ENCODE measurements at places on chromosomes 16 and 17.

DNA sequence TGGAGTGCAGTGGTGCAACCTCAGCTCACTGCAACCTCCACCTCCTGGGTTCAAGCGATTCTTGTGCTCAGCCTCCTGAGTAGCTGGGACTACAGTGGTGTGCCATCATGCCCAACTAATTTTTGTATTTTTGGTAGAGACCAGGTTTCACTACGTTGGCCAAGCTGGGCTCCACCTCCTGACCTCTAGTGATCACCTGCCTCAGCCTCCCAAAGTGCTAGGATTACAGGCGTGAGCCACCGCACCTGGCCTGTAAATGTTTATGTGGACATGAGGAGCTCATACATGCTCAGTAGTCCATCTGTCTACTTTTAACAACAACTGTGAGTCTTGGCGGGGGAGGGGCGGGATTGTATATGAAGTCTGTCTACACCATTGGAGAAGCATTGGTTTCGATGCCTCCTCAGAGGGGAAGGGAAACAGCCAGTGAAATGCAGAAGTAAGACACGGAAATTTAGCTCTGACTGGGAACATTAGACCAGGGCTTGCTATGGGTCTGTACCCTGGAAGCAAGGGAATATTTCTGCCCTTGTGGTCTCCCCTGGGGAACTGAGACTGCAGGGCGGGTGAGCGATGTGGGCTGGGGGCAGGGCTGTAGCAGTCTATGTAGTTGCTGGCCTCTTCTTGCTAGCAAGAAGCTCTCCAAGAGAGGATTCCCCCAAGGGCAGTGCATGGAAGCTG is 9.3 kb downstream of the NUBP1 start:
- DNase-seq = no peak

GRCh38 chr16:58110571-58111301 is 18.4 kb downstream of the CFAP20 start:
- peak; percentile 15 for DNase-seq

DNA sequence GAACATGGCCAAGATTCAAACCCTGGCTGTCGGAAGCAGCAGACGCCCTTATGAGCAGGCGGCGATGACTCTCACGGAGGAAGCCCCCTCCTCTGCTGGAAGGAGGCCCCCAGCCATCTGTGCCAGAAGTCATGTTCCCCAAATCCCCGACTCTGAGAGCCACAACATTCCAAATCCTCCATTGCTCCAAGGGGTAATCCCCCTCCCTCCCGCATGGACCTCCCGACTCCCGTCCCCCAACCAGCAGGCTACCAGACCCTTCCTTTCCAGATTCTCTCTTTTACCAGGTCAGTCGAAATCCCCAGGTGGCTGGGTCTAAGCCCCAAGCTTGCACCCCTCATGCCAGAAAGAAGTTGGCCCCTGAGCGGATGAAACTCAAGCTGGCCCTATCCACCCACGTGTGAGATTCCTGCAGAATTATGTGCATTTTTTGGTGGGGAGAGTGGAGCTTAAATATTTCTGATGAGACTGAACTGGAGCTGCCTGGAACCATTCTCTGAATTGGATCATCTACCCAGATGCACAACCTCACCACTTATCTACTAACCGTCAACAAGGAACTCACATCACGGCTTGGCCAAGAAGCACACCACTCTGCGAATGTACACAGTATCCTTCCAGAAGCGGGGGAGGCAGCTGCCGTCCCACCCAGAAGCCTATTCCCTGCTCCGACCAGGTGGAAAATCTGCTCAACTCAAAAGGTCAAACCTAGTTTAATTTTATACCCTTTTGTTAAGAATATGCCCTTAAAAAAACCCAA is 283.5 kb downstream of the C16orf95 start:
- DNase-seq = no peak

DNA sequence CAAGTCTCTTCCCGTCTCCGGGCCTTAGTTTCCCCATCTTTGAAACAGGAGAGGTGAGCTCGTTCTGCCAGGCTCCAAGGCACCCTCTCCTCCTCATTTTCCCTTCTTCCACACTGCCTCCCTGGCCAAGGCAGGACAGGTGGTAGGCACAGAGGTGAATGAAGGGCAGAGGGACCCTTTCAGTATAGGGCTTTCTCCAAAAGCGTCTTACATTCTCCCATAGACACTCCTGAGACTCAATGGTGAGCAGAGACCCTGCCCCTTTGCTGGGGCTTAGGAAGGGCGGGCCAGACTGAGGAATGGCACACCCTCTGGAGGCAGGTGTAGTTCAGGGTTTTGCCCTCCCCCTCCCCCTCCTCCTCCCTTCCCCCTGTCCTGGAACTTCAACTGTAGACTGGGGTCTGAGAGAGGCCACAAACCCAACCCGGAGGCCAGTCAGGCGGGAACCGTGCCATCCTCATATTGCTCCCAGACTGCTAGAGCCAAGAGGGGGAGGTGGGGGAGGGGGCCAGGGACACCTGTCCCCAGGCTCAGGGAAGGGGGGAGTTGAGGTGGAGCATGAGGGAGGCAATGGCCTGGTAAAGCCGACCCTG is 1.9 kb downstream of the PLEKHH3 start:
- no peak for DNase-seq

DNA sequence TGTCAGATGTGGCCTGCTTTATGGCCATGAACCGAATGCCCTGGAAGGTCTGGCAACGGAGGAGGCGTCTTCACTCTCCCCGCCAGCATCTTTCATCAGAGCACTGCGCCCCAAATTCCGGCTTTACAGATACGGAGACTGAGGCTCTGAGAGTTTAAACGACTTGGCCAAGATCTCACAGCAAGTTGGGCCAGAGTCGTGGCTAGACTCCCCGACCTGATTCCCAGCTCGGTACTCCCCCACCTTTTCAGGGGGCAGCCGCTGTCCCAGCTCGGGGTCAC is 1.7 kb downstream of the NGFR start:
- DNase-seq = no peak

GRCh38 chr16:22320572-22321339 is 23.5 kb downstream of the POLR3E start:
- no peak for DNase-seq

GRCh38 chr17:72604518-72604917 is 483.7 kb downstream of the SOX9 start:
- DNase-seq = no peak

DNA sequence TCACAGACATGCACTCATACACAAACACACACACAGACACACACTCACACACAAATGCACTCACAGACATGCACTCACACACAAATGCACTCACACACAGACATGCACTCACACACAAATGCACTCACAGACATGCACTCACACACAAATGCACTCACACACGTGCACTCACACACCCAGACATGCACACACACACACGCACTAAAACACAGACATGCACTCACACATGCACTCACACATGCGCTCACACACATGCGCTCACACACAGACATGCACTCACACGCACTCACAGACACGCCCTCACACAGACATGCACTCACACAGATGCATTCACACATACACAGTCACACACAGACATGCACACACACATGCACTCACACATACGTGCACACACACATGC is 2.7 kb upstream of the ZNF469 start:
- no peak for DNase-seq

- no peak for DNase-seq
Measured at GRCh38 chr16:20404637-20405036, at the start of gene PDILT. Gene PDILT, minus strand, starts transcription at chr16:20404737. Its CDS starts 5,437 bp downstream, at chr16:20399300.

GRCh38 chr17:19939993-19940721 is 37.5 kb downstream of the AKAP10 start:
- DNase-seq = peak; percentile 41

DNA sequence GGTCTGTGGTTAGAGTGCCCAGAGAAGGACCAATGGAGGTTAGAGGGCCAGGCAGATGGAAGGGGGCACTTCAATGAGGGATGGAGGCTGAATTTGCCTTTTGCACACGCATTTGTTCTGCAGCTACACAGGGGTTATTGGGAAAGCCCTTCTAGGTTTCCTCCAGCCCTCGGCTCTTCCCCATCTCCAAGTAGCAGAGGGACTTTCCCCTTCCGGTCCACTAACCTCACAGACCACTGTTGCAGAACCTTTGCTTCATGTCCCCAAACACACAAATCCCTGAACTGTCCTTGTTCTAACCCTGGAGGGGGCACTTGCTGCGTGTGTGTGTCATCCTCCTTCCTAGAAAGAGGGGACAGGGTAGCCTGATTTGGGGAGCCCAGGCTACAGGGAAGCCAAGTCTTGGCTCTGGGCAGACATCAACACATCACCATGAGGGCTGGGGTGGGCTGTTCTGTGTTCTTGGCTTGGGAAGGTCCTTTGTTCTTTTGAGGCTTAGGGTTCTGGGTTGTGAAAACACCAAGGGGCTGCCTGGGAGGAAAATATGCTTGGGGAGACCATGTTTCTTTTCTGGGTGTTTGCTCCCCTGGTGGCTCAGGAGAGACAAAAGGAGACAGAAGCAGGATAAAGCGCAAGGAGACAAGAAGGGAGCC is 7.3 kb upstream of the NR1D1 start:
- DNase-seq = no peak

DNA sequence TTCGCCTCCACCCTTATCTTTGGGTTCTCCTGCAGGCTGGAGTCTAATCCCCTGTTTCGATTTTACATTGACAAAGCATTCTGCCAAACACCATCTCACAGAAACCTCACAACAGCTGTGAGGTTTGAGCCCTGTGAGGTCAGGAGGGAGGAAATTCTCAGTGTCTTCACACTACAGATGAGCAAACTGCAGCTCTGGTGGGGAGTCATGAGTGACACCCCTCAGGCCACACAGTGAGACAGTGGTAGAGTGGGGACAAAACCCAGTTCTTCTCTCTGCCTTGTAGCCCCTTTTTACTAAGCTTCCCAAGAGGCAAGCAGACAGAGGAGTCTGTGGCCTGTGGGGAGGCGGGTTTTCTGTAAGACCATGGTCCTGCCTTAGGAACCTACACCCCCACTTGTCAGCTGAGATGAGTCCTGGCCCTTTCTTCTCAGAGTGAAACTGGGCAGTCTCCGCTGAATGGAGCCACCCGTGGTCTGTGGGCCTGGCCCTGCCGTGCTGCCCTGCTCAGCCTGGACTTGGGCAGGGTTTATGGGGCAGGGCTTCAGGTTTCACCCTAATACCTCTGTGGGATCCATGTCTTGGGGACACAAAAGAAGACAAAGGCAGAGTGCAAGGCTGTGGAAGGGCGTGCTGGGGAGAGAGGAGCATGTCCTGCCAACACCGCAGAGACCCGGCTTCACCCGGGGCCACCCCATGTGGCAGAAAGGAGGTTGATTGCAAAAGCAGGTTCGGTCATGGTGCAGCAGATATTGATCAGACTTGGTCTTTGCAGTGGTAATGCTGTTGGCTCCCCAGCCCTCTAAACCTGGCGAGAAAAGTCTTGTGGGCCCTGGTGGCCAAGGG is 59.0 kb downstream of the ABR start:
- no peak for DNase-seq

DNA sequence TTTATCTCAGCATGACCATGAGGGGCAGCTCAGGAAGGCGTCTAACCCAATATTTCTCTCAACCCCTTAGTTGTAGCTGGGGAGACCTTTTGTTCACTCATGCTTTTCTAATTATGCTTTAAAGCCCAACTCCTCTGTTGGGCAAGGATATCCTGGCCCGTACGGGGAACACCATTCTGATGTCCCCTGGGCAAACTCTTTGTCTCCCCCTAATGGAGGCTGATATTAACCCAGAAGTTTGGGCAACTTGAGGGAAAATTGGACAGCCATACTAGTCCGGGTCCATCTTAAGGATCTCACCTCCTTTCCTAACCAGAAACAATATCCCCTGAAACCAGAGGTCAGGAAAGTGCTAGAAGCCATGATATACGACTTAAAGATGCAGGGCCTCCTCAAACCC is 143.7 kb upstream of the COX10 start:
- DNase-seq = no peak

- no peak for DNase-seq
Measured at GRCh38 chr17:50817838-50818237, 17.5 kb upstream of the WFIKKN2 start.

- no peak for DNase-seq
Measured at GRCh38 chr17:52678211-52678610, 519.7 kb upstream of the CA10 start.

DNA sequence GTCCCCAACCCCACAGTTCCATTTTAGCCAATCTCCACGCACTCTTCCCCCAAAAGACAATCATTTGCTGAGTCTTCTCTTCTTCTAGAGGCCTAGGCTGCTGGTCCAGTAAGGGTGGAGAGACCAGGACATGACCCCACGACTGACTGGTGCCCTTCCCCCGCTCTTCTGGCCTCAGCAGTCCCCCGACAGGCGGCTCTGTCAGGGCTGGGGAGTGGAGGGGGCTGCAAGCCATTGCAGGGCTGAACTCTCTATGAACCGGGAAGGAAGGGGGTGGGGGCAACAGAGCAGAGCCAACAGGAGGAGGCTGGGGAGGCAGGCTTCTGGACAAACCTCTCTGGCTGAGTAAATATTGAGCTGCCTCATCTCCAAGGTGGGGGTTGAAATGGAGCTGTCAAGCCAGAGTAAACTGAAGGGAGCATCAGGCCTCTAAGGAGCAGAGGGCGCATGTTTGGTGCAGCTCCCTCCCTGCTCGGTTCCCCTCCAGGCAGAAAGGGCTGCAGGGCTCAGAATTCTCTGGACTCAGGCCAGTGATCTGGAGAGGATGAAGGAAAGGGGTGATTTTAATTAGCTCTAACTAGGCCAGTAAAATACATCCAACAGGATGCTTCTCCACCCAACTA is 8.7 kb downstream of the HOXB1 start:
- DNase-seq = no peak

GRCh38 chr17:78238823-78239488 is 7.5 kb downstream of the TMEM235 start:
- no peak for DNase-seq

DNA sequence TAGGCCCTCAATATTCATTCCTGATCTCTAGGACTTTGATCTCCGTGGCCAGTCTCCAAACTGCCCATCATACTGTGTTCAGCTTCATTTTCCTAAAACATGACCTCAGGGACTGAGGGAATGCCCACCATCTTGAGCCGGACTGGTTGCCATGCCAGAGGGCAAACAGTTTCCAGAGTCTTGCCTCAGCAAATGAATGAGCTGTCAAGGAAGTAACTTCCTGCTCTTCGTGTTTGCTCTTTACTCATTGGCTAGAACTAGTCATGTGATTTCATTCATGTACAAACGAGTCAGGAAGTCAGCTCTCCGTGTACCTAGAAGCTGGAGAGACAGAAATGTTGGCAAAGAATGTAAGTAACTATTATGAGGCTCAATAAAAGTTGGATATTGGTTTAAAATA is 50.2 kb downstream of the ANKFN1 start:
- DNase-seq = no peak

DNA sequence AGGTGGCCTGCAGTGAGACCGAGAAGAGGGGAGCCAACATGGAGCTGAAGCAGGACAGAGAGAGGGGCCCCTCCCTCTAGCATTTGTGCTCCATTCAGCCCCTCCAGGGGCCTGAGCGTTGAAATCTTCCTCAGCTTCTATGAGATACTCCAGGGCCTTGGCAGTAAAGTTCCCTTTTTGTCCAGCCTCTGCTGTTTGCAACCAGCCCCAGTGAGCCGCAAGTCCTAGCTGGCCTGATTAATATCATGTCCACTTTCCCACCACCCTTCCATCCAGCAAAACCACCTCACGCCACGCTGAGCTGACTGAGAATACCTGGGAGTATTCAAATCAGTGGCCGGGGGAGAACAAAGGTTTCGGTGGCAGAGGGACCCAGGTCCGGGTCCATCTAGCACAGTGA is 11.7 kb upstream of the RPH3AL start:
- no peak for DNase-seq

GRCh38 chr16:15573274-15573895 is 69.6 kb downstream of the MARF1 start:
- DNase-seq = no peak
